ENCODE measurements at places on chromosomes 3 and 15.

DNA sequence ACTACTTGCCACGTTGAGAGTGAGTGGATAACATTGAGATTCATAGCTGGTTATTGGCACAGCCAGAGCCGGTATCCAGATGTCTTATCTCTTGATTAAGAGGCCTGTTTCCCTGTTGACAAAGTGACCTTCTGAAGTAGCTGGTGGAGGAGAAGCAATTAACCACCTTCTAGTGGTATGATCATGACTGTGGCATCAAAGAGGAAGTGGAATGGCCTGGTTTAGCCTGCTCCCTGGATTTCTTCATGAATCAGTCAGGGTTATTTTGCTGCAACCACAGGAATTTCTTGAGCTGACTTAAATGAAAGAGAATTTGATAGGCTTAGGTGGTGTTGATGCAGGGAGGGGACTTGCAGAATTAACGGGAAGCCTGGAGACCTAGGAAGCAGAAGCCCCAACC lies 398.3 kb downstream of the MFSD1 start:
- DNase-seq: peak; percentile 94

DNA sequence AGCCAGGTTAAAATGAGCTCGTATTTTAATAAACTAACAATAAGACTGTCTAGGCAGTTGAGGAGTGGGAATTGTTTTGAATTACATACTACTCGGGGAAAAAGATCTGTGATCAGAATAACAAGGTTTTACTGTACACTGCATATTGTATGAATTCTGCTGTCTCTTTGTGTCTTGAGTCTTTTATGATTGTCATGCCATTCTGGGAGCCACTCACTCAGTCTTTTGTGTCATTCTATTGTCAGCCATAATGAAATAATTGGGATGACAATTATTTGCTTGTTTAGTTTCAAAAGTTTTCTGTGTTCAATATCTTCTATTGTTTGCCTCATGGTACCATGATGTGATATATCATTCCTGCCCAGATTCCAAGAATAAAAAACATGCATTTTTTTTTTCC lies 339.6 kb upstream of the TBL1XR1 start:
- DNase-seq: no peak

DNA sequence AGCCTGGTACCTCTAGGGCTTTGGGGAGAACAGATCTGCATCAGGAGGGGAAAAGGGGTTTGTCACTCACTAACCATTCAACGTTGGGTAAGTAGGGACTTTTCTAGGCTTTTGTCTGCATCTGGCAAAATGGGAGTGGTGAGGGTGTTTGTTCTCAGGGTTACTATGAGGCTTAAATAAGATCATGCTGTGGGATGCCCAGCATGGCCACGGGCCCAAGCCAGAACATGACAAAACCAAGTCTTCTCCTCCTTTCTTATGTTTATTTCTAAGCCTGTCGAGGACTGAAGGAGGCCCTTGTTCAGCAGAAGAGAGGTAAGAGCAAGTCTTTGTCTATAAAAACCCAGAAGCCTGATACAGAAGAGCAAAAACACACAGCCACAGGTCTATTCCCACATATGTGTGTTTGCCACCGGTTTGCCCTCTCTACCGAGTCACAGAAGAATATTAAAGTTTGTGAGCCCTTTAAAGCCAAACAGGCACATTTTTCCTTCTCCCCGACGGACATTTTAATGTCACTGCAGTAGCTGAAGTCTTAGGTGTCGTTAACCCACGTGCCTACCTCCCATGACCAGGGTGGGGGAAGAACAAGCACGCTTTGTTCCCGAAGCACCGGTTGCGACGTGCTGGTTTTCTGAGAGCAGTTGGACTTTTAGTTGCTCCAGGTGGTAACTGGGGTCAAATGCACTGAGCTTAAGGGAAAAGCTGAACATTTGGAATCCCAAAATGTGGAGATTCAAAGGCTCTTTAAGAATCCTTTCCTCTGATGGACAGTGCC lies 72.1 kb downstream of the NOX5 start:
- DNase-seq: no peak

GRCh38 chr3:195546130-195546560 lies 3.0 kb upstream of the PPP1R2 start:
- peak; percentile 84 for DNase-seq

GRCh38 chr3:56900801-56901200 lies 99.1 kb upstream of the ARHGEF3 start:
- DNase-seq: no peak

DNA sequence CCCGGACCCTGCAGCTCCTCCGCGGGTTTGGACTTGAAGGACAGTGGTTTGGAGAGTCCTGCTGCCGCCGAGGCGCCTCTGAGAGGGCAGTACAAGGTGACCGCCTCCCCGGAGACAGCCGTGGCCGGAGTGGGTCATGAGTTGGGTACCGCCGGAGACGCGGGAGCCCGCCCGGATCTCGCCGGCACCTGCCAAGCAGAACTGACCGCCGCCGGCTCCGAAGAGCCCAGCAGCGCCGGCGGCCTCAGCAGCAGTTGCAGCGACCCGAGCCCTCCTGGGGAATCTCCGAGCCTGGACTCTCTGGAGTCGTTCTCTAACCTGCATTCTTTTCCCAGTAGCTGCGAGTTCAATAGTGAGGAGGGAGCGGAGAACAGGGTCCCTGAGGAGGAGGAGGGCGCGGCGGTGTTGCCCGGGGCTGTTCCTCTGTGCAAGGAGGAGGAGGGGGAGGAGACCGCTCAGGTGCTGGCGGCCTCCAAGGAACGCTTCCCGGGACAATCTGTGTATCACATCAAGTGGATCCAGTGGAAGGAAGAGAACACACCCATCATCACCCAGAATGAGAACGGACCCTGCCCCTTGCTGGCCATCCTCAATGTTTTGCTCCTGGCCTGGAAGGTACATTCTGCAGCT lies 634 bp downstream of the MINDY2 start:
- DNase-seq: peak; percentile 42

DNA sequence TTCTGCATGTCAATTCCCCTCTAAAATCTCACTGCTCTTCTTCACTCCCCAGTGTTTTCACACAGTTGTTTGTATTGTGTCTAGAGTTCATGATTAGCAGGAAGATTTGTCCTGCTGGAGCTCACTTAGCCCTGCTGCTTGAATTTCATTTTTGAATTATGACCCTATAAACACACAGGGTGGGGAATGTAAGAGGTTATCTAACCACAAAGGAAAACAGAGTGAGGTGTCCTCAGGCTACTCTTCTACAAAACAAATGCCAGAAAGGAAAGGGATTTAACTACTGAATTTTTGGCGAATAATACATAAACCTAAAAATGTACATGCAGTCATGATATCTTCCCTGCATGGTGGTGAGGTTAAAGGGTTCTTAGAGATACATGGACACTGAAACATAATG lies 215.1 kb upstream of the CNTN4 start:
- DNase-seq: no peak

GRCh38 chr15:88645171-88646087 lies 6.6 kb downstream of the ISG20 start:
- DNase-seq: no peak

DNA sequence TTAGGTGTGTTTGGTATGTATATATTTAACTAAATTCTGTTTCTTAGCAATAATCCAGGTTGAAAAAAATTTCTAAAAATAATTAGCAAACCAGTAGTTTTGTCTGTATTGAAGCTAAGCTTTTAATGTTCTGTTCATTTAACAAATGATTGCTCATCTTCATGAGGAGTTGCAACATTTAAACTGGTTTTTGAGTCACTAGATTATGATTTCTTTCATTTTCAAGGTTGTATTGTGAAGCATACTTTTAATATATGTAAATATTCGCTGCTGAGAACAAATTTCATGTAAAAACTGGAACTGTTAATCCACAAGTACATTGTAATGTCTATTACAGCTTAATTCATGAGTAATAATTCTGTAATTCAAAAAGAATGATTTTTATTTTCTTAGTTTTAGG lies 192.7 kb downstream of the MBNL1 start:
- DNase-seq: no peak

DNA sequence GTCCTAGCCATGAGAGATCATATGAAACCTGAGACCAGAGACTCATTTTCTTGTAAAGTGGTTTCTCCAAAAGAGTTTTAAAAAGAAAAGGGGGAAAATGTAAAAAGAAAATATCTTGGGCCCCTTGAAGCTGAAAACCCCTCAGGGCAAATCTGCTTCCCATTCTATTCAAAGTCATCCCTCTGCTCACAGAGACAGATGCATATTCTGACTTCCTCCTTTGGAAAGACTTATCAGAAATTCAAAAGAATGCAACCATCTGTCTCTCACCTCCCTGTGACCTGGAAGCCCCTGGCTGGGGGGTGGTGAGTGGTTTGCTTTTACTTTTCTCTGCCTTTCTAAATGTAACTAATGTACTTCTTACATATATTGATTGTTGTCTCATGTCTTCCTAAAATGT lies 1154.8 kb downstream of the NSUN3 start:
- no peak for DNase-seq

- peak; percentile 39 for DNase-seq
Measured at GRCh38 chr15:76208786-76209424, 102.4 kb downstream of the ETFA start.

DNA sequence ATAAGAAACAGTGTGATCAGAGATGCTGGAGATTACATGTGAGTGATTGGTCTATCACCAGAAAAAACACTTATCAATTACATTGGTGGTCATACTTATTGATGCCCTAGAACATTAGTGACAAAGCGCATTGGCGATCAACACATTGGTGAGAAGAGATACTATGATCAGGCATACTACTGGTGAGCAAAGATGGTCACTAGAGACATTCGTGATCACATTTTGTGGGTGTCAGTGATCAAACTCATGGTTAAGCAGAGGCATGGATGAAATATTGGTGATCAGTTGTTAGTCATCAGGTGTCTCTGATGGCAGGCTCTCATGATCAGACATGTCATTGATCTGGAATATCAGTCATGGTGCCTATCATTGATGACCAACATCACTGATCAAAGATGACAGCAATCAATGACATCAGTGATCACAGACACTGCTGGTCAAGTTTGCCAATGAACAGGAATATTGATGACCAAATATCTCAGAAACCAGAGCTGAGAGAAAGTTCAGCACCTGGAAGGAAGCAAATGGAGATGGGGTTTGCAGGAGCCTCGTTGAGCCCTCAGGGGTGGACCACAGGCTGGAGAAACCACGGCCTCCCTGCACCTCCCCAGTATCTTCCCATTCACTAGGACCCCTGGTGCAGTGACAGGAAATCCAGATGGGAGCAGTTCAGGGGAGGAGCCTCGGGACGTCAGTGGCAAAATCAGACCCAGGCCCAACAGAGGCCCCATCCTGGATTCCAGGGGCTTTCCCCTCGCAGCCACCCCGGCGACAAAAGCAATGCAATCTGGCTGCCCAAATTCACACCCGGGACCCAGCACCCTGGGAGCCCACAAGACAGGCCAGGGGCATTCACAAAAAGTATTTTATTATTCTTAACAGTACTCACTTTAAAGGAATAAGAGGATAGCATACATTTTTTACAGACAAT lies 12.2 kb upstream of the DNAJB8 start:
- DNase-seq: no peak

- no peak for DNase-seq
Measured at GRCh38 chr3:167502401-167502800, 28.6 kb upstream of the SERPINI2 start.

DNA sequence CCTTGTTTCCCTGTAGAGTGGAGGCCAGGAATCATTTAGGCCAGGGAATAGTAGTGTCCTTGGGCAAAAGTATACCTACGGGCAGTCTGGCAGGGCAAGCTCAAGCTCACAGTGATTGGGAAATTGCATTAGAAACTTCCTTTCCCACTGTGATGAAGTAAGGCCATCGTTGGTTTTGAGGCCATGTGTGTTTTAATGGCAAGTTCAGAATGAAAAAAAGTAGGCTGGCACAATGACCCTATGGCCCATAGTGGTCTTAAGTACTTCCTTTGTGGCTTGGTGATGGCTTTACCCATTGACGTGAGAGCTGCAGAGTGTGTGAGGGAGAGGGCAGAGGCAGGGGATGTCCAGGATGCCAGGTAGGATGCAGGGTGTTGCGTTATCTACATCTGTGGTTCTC lies 28.8 kb downstream of the LIMD1 start:
- no peak for DNase-seq

Measured in ELR (cell line).